ENCODE measurements at places on chromosomes 5 and 9.

GRCh38 chr9:1337169-1337568 lies 287.0 kb downstream of the DMRT2 start:
- no peak for DNase-seq

DNA sequence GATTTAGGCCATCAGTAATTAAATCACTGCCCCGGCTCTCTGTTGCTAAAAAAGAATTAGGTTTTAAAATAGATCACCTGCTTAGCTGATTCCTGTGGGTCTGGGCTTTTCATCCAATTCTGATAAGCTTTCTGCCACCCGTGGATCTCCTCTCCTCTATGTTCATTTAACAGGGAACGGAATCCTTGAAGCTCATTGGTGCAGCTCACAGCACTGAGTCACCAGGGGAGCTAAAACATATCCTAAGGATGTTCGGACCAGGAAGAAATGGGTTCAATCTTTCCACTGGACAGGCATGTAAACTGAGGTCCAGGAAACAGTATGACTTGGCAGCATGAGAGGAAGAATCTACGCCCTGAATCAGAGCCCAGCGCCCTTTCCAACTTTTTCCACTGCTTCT lies 267.1 kb upstream of the GRIA1 start:
- no peak for DNase-seq

DNA sequence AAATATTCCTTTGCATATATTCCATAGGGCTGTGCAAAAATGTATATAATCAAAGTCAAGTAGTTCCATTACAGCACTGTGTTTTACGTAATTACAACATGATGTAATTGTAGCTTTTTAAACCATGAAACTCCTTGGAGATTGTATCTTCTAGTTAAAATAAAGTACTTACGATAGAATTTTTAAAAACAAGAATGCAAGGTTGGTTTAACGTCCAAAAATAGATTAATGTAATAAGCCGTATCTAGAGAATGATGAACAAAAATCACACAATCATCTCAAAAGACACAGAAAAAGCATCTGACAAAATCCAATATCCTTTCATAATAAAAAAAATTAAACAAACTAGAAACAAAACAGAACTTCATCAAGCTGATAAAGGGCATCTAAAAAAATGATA lies 86.2 kb downstream of the DENND1A start:
- no peak for DNase-seq

DNA sequence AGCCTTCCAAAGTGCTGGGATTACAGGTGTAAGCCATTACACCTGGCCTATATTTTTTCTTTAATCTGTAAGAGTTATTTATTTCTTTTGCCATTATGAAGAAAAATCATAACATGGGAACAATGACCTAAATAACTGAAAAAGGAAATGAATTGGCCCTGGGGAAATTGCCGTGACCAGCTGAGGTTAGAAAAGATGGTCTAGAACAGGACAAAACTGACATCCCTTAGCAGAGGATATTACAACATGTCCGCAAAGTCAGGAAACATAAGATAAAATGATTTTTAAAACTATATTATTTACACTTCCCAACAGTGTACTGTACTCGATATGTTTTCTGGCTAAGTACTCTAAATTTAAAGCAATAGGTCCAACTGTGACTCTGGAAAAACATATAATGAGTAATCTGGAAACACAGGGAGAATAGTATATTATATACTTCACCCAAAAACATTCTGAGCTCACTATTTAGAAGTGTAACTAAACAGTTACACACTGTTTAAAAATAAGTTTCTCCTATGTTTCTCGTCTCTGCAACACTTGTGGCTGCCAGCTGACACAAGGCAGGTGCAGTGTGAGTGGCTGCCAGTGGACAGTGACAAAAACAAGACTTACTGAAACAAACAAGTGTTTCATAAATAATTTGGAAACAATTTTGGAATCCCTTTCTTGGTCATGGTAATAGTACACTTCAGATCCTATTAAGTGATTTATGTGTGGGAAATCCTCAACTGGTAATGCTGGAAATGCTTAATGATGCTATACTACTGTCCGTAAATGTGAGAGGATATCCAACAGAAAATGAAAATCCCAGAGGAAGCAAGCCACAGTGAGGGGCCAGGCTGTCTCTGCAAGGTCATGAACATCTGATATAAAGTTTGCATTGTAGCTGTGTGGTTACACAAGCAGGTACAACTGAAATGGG lies 69.1 kb downstream of the C9orf85 start:
- DNase-seq, result no peak

DNA sequence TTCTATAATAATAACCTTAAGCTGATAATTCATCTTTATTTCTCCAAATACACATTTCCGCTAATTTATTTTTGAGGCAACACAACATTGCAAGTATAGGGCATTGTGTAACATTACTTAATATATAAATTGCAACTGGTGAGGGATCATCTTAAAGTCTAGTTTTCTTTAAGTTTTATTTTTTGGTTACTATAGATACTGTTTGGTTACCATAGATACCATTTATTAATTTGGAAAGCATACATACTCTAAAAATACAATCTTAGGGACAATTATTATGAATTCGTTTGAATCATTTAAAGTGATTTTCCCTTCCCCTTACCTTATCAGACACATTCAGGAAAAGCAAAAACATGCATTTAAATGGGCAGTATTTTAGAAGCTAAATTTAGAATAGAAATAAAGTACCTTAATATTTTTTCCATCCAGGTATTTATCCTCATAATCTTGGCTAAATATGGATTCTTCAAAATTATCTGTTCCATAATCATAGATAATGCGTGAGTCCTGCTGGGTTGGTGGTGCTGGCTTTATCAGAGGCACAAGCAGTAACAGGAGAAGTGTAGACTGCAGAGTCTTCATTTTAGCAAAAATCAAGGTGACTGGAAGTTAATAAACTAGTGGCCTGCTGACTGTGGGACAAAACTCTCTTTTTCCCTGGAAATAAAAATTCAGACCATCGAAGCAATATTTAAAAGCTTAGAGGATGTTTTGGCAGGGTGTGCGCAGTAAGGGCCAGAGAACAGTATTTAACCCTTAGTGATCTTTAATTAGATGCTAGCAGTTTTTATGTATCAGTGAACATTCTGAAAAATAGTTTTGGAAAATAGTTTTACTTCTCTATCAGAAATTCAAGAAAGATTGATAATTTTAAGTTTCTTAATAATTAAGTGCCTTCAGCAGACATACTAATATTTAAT lies 1.3 kb downstream of the OGN start:
- DNase-seq, result no peak

GRCh38 chr9:113148372-113148705 lies 2.5 kb upstream of the SLC31A2 start:
- DNase-seq, result no peak

GRCh38 chr9:38117651-38118050 lies 48.6 kb upstream of the SHB start:
- DNase-seq, result no peak

DNA sequence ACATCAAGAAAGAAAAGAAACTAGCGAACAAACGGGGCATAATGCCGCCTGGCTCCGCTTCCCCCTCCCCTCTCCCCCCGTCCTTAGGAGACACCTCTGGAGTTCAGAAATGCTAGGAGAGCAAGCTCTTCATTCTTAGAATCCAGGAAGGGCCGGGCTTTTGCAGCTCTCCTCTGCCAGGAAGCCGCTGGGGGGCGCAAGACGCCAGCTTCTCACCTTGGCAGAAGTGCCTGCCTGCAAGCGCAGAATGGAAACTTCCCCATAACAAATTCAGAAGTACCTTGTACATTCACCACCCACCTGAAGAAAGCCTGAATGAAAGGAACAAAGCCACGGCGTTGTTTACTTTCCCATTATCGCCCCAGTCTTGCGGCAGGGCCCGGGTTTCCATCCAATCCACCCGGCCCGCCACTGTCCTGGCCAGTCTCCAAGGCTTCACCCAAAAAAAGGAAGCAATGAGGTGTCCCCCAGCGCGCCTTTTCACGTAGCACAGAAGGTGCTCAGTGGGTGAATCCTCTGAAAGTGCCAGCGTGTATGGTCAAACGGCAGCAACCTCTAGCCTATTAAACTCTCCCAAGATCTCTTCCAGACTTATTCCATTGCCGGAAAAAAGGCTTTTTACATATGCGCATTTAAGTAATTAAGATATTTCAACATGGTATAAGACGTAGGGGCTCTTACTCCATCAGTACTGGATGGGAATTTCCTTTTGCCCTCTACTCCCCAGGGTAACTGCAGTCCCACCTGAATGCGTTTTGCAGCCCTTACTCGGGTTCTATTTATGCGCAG lies 1.6 kb upstream of the GADD45G start:
- peak; percentile 43 for DNase-seq

DNA sequence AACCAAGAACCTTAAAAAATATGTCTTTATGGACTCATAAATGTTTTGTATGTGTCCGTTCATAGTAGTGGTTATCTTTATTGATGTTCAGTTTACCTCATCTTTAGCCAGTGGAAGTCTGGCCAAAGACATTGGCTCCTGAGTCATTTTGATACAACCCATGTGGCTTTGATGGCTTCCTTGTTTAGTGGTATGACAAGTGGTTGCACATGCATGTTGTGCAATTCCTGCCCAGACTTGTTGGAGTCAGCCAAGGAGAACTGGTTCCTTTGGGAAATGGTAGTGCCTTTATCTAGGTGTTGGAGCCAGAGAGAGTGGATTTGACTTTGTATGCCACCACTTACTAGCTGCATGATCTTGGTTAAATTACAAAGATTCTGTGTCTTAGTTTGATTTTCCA lies 94.3 kb downstream of the RPS23 start:
- DNase-seq, result no peak

DNA sequence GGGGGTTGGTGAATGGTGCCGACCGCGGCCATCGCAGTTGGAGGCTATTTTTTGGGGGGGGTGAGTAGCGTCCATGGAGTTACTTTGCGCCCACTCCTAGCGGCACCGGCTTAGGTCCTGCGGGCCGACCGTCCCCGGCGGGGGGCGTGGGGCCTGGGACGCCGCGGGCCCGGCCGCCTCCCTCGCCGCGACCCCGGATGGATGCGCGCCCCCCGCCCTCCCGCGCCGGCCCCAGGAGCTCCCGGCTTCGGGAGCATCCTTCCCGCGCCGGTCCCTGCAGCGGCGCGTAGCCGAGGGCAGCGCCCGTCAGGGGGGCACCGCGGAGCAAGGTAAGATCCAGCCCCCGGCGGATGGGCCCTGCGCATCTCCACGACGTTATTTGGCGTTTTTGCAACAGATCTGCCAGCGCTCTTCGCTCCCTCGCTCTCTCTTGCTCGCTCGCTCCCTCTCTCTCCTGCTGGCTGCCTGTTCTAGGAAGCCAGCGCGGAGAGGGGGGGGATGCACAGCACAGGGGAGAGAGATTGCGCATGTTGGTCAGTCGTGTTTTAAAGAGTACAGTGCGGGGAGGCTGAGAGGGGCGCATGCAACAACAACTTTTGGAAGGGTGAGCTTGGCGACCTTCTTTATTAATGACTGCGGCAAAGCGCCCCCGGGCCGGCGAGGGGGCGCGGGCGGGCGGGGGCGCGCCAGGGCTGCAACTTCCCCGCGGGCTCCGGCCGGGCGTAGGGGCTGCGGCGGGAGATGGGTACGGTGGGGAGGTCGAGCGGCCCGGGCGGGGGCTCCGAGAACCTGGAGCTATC lies 413 bp downstream of the JADE2 start:
- peak; percentile 90 for DNase-seq

- no peak for DNase-seq
Observed at GRCh38 chr9:1969160-1969559, 46.0 kb upstream of the SMARCA2 start.

- DNase-seq, result no peak
Observed at GRCh38 chr5:102700916-102701315, 54.2 kb upstream of the PAM start.

GRCh38 chr5:145111420-145111819 lies 723.7 kb downstream of the PRELID2 start:
- DNase-seq, result no peak

DNA sequence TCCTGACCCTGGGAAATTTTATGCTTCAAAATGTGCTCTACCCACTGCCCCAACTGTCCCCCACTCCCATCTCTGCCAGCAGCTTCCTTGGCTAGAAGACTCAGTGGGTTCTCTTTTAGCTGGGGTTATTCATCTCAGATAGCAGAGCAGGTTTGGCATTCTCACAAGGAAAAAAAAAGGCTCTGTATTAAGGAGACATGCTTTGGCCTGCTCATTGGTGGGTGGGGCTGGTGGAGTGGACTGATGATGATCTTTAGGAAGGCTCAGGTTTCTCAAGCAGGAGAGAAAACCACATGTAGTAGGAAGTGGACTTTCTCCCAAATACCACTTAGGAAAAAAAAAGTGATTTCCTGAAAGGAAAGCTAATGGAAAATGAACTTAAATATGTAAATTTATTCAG lies 279.2 kb upstream of the ZNF462 start:
- no peak for DNase-seq

- no peak for DNase-seq
Observed at GRCh38 chr5:180630426-180630825, 19.0 kb downstream of the FLT4 start.

DNA sequence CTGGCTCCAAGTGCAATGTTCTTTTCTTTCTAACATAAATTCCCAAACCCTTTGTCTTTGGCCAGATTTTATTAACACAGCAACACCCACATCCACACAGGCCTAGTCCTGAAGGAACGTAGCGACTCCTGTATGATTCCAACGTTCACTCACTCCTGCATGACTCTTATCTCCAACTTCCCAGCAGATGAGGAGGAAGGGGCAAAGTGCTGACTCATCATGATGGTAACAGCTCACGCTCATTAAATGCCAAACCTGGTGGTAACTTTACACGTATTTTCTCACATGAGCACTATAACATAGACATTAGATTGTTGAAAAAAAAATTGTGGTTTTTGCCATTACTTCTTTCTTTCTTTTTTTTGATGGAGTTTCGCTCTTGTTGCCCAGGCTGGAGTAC lies 1349.5 kb downstream of the EFNA5 start:
- no peak for DNase-seq

DNA sequence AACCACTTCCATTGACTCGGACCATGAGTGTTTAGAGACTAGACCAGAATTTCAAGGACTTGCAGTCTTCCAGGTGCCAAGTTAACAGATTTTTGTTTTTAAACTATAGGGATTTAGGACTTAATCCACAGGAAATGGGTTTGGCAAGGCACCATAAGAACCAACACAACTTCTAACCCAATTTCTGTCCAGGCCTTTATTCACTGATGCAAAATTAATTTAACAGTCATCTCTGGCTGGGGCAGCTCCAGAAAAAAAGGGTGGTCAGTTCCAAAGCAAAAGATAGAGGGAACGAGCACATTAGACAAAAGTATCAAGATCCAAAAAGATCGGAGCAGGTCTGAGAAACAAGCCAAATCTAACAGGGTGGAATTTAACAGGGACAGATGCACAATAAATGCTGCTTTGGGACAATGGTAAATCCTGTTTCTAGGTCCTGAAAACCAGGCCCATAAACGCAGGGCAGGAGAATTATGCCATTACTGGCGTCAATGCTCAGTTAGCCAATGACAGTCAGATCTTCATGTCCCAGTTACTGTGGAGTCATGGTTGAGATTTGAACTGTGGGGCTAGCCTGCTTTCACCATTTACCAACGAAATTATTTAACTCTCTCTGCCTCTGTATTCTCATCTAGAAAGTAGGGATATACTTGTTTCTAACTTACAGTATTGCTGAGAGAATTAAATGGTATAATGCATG lies 590.8 kb upstream of the BRINP1 start:
- DNase-seq, result no peak

DNA sequence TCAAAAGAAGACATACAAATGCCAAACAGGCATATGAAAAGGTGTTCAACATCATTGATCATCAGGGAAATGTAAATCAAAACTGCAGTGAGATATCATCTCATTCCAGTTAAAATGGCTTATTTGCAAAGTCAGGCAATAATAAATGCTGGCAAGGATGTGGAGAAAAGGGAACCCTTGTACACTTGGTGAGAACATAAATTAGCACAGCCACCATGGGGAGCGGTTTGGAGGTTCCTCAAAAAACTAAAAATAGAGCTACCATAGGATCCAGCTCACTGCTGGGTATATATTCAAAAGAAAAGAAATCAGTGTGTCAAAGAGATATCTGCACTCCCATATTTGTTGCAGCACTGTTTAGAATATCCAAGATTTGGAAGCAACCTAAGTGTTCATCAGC lies 50.3 kb downstream of the AP3S1 start:
- no peak for DNase-seq

Measured in ascending aorta (tissue), 2 donors.